ENCODE measurements at places on chromosomes 2 and 18.

- DNase-seq = no peak
Measured at GRCh38 chr2:134295441-134295840, 41.6 kb downstream of the MGAT5 start.

DNA sequence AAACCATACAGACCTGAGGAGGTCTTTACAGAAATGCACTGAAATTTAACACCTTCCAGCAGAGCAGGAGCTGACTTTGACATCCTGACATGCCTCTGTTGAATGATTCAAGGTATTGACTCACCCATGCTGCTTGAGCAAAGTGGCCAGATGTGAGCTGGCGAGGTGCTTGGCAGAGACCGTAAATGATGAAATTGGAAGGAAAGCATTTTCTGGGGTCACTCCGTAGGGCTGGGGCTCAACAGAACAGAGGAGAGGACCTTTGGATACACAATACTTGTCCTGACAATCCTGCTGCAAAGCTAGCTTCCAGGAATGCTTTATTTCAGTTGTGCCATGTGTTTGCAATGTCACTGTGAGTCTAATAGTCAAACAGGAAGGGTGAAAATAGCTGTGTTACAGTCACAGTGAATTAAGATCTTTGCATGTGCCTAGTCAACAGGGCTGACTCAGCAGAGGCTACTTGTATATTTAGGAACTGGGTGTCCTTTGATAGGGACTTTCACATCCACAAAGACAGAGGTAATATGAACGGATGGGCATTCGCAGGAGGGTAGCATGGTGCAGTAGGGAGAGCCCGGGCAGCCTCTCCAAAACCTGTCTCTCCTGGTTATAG, 31.6 kb upstream of the NCK2 start:
- DNase-seq = no peak

- no peak for DNase-seq
Measured at GRCh38 chr2:15759385-15759784, 167.7 kb downstream of the DDX1 start.

- DNase-seq = no peak
Measured at GRCh38 chr2:21229302-21229701, 105.5 kb downstream of the TDRD15 start.

- DNase-seq = no peak
Measured at GRCh38 chr18:23340661-23341060, 112.4 kb upstream of the RIOK3 start.

DNA sequence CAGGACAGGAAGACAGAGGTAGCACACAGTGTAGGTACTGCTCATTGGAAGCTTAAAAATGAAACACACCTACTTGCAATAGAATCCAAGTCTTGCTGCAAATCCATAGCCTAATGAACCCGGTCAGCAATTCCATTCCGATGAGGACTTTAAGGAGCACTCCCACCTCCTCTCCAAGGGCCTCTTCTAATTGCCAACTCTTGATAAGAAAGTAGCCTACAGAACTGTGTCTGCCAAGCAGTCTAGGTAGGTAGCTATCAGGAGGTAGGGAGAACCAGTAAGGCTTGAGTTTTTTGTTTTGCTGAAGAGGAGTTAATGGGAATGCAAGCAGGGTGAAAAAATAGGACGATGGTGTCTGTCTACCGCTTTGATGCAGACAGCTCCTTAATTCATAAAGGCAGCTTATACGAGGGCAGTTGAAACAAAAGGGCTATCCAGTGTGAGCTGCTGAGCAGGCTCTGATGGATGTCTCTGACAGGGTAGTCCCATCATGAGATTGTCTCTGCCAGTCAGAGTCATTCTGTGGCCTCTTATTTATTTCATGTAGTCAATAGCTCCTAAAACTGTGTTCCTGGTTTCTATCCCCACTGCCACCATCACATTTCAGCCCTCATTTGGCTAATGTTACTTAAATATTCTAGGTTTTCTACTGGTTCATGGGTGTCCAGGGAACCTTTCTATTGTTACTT, 155.6 kb upstream of the DNMT3A start:
- no peak for DNase-seq

- DNase-seq = no peak
Measured at GRCh38 chr2:101844055-101844635, 146.6 kb downstream of the MAP4K4 start.

DNA sequence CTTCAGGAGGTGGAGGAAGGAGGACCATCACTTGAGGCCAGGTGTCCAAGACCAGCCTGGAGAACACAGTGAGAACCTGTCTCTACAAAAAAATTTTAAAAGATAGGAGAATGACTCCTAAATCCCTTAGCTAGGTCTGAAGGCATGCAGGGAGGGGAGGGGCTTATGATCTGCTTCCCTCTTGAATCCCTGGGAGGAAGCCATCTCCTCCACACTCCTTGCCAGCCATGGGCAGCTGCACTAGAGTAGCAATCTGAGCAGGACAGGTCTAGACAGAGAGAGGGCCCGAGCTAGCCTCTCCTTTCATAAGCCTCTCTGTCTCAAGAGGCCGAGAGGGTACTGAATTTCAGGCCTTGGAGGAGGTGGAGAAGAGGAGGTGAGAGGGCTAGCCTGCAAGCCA, 42.5 kb downstream of the DAPL1 start:
- no peak for DNase-seq

DNA sequence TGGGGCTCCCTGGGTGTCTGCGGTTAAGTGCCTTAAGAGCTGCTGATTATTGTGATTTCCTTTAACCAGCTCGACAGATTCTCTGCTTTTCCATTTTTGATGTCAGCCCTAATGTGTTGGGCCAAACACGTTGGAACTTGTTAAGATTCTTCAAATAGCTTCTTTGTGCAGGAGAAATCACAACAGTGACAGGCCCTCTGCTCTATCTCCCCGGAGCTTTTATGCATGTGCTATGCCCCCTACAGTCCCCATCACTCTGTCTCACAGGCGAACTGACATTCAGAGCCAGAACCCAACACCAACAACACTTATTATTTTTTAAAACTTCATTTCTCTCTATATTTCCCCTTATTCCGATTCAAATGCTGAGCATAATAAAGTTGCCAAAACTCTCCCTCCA, 371.7 kb upstream of the CELF4 start:
- no peak for DNase-seq

- DNase-seq = no peak
Measured at GRCh38 chr2:65878011-65878340, 445.6 kb upstream of the SPRED2 start.

GRCh38 chr2:193521523-193521922, 1326.8 kb upstream of the TMEFF2 start:
- no peak for DNase-seq

- no peak for DNase-seq
Measured at GRCh38 chr2:72084584-72084976, 63.1 kb downstream of the CYP26B1 start.

DNA sequence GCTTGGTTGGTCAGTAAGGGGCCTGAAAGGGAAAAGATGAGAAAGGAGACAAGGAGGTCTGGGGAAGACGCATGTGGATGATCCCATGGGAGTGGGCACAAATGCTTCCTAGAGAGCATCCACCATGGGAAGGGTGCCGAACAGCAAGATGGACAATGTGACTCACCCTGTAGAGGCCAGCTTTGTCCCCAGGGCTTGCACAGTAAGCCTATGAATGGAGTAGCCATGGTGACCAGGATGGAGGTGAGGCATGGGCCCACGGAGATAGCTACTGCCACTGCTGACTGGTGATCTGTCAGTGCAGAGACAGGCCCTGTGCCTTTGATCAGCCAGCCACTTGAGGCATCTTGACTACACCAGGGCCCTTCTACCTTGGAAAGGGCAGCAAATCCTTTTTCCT, 172.6 kb downstream of the HAUS1 start:
- DNase-seq = no peak

GRCh38 chr18:51345848-51346391, 148.4 kb upstream of the MEX3C start:
- no peak for DNase-seq

- no peak for DNase-seq
Measured at GRCh38 chr2:229849073-229849472, 72.7 kb downstream of the TRIP12 start.

GRCh38 chr2:61789807-61790602, 63.9 kb downstream of the FAM161A start:
- DNase-seq = no peak

GRCh38 chr2:161238560-161239325, 69.5 kb upstream of the PSMD14 start:
- DNase-seq = peak; percentile 16

- no peak for DNase-seq
Measured at GRCh38 chr2:118198268-118198667, 110.0 kb downstream of the INSIG2 start.

DNA sequence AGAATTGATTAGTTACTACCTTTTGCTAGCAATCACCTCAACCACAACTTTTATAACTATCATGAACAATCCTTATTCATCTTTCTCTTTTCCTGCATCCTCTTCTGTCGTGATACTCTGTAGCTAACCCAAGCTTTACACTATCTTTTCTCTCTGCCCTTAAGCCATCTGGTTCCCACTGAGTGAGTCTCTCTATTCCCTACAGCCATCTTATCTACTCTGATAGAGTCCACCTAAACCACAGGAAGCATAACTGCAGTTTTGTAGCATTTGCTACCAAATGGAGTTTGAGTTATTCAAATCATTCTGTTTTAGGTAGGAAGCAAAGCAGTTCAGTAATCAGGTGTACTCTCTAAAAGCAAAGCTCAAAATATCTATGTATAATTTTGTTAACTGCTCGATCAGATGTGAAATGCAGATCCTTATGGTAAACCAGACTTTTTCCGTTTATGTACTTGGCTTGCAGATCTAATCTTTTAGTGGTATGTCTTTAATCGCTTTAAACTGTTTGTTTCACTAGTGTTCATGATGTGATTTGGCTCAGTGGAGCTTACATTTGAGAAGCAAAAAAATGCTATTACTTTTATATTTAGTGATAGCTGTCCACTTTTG, 91.0 kb downstream of the CSRNP3 start:
- no peak for DNase-seq

DNA sequence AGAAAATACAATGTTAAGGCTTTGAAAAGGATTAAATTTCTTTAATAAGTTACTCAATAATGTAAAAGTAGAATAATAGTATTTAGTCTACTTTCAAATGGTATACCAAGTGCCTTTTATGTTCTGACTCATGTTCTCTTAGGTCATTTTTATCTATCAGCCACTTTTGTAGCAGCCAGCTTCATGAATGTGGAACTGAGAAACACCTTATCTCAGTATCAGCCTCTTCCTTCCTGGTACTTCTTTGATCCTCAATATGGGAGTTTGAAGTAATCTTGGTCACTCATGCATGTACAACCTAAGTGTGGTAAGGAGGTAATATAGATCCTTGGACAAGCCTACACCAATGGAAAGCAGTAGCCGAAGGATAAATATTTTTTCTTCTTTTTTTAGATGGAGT, 180.4 kb upstream of the NRXN1 start:
- no peak for DNase-seq

GRCh38 chr2:239721991-239722759, 303.0 kb downstream of the NDUFA10 start:
- no peak for DNase-seq

DNA sequence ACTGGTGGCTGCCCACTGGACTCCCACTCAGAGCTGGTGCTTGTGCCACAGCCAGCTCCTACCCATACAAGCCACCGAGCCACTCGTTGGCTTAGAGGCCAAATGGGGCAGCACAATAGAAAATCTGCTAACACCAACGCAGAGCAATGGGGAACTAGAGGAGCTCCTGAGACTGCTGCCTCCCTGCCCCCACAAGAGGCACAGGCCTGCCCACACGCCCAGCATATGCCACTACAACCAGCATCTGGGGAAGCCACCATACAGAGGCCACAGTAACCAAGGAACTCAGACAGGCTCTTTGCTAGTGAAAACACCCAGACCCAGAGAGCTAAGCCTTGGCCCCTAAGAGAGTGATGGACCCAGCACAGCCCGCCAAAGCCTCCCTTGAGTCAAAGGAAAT, 231.2 kb upstream of the RAB6C start:
- DNase-seq = peak; percentile 48

- DNase-seq = no peak
Measured at GRCh38 chr2:38712413-38712812, 38.7 kb downstream of the SRSF7 start.

GRCh38 chr2:236242057-236242495, 22.1 kb downstream of the ASB18 start:
- no peak for DNase-seq

- no peak for DNase-seq
Measured at GRCh38 chr2:45862843-45863242, 211.4 kb downstream of the PRKCE start.

GRCh38 chr2:167733747-167734146, 513.6 kb downstream of the STK39 start:
- no peak for DNase-seq

DNA sequence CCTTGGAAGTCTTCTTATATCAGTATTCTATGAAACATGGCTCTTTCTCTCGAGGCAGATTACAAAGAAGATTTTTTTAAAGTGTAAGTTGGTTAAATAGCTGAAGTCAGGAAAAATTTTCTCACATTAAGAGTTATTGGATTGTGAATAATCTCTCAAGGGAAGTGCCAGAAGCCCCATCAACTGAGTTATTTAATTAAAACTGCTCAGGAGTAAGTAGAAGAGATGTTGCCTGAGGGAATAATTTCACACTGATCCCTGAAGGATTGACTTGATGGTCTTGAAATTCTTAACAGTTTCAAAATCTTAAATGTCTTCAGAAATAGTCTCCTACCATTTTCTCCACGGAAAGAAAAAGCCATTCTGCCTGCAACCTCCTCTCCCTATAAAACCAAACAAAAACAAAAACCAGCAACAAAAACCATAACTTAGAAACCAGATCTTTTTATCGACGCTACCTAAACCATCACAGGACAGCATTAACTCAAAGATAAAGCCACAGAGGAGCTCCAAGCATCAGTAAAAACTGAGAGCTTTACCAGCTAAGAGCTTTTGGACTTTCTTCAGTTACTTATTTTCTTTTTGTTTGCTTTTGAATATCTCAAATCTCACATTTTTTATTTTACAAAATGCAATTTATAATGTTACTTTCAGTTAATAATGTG, 12.9 kb downstream of the CD226 start:
- no peak for DNase-seq

GRCh38 chr2:37627710-37628109, 43.7 kb downstream of the CDC42EP3 start:
- no peak for DNase-seq

GRCh38 chr2:24632172-24632571, 141.1 kb downstream of the NCOA1 start:
- DNase-seq = no peak

- DNase-seq = no peak
Measured at GRCh38 chr2:178943745-178944144, 106.2 kb downstream of the CCDC141 start.

GRCh38 chr2:42101206-42102023, 53.6 kb downstream of the PKDCC start:
- DNase-seq = no peak

DNA sequence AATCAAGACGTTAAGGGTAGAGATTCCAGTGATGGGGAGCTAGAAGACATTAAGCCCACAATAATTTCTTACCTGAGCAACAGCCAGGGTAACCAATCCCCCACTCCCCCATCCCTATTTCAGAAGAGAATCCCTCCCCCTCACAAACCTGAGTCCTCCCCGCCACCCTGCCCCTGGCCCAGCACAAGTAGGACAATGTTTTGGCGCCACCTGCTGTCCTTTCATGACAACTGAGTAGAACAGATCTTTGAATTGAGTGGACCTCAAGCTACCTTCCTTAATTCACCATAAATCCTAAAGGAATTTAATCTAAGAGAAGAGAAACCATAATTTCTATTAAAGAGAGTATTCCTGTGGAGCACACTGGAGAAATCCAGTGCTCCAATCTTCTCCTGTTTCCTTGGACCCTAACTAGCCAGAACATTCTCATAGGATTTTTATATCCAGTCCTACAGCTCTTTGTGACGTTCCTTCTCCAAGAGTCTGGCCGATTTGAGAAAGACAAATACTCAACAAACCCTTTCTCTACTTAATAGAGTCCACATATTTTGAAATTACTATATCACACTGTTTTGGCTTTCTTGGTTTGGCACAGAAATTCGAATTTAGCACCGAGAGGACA, 41.1 kb downstream of the NHEJ1 start:
- DNase-seq = no peak

Measured in C1 segment of cervical spinal cord (tissue), 14 donors.